ENCODE measurements at places on chromosomes 2 and 18.

DNA sequence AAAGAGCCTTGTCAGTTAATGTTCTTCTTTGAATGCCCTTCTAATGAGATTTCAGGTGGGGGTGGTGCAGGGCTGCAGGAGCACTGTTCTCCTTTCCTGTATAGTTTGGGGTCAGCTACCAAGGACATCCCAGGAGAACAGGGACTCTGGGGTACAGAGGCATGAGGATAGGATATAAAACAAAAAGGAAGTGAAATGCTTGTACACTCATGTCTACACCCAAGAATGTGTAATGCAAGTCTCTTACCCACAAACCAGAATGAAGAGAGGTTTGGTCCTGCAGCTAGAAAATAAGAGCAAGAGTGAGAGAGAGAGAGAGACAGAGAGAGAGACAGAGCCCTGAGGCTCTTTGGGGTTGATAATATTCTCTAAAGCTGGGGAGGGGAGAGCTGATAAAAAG lies 151.8 kb upstream of the KCTD1 start:
- DNase-seq = no peak

DNA sequence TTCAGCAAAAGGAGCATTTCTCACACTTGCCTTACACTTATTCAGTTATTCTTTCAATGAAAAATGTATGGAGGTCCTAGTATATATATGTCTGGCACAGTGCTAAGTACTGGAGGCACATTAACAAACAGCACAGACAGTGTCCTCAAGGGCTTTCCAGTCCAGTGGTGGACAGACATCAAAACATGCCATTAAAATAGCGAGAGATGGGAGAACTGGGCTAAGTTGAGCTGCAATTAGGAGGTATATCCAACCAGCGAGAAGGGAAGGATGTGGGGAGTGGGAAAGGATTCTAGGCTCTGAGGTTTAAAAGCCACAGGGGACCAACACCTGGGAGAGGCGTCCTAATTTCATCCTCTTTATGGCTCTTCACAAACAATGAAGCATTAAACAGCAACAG lies 127.5 kb upstream of the TTC39C start:
- DNase-seq = no peak

- no peak for DNase-seq
Measured at GRCh38 chr2:773256-774160, 96.3 kb upstream of the TMEM18 start.

- DNase-seq = no peak
Measured at GRCh38 chr18:75135158-75135725, 73.7 kb downstream of the PTGR3 start.
